ENCODE measurements at places on chromosomes 6 and 20. TPM values are rescaled to one million over a fixed set of nuclear protein-coding genes. Genes with fewer than 3 reads are reported as not detected.

Gene MMP24
- total RNA-seq = 52.3 TPM

Gene NOX3
- total RNA-seq = not detected

GRCh38 chr6:169936355-169936975 is 185.0 kb downstream of the ERMARD start:
- no peak for DNase-seq

DNA sequence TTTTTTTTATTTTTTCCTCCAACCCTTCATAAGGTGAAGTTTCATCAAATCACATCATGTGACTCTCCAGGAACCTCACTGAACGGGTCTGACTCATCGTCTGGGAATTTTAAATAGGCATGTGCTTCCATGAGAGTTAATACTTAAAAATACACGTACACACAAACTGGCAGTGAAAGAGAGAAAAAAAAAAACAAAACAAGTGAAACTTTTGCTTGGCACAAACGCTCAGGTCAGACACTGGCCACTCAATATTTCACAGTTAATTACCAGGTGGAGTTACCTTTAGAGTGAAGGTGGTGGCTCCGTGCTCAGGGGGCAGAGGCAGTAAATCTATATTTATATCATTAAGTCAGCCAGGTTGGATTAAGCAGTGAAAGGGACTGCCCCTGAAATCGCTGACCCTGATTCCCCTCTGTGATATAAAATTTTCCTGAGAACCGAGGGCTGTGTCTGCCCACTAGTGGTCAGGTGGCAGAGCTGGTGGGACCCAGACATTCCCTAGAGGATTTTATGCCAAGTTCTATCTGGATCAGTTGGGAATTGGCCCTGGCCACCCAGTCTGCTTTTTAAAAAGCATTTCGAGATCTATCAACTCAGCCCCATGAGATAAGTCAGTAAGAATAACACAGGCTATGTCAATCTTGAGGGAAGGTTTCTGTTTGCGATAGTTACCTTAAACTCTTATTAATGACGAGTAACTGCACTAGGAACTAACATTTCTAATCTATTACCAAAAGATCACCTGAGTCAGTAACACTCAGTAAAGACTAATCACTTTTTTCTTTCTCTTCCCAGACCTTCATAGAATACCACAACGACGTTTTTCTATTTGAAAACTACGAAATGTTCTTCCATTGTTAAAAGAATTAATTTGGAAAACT is 259.1 kb downstream of the HDGFL1 start:
- DNase-seq = peak; percentile 45

DNA sequence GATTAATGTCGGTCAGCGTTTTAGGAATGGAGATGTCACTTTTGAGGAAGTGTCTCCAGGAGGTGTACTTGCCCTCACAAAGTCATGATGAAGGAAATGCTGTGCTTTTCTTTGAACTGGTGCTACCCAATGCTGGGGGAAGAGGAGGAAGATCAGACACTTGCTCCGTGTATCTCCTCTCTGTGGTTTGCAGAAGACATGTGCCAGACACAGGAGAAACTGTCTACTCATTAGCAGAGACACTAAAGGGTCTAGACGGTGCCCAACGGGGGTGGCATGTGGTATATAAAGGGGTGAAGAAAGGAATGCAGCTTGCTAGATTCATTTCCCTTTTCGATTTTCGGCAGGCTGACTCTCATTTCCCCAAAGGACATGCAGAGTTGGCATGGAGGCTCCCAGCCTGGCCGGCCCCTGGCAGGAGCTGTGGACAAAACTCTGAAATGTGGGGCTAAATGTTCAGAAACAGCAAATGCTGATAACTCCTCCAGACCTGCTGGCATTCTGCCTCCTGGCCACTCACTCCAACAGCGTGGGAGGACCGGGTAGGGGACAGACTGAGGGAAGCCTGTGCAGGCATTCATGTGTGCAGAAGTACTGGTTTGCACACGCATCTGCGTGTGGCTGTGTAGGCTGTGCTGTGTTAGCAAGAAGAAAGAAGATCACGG is 59.6 kb upstream of the QKI start:
- DNase-seq = peak; percentile 18

DNA sequence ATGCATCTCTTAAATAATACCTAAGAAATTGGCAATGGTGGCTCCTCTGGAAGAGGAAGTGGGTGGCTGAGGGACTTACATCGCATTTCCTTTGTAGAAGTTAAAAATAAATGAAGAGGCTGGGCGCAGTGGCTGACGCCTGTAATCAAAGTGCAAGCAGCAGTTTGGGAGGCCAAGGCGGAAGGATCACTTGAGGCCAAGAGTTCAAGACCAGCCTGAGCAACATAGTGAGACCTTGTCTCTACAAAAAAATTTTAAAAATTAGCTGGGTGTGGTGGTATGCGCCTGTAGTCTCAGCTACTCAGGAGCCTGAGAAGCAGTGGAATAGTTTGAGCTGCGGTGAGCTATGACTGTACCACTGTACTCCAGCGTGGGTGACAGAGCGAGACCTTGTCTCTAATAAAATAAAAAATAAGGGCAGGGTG is 12.2 kb upstream of the NCOA3 start:
- no peak for DNase-seq

DNA sequence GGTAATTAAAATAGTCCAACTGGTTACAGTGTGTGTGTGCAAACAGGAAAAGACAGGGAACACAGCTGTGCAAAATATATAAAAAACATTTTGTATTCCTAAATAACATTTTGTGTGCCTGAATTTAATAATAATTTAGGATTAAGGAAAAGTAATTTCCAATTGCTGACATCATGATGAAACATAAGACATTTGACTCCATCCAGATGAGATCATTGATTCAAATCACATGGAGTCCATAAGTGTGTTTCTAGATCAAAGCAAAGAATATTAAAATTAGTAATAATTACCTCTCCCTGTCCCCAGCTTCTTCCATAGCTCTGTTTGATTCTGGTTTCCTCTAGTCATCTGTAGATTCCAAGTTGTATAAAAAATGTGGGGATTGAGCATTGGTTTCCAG is 64.6 kb upstream of the BTN3A2 start:
- no peak for DNase-seq

DNA sequence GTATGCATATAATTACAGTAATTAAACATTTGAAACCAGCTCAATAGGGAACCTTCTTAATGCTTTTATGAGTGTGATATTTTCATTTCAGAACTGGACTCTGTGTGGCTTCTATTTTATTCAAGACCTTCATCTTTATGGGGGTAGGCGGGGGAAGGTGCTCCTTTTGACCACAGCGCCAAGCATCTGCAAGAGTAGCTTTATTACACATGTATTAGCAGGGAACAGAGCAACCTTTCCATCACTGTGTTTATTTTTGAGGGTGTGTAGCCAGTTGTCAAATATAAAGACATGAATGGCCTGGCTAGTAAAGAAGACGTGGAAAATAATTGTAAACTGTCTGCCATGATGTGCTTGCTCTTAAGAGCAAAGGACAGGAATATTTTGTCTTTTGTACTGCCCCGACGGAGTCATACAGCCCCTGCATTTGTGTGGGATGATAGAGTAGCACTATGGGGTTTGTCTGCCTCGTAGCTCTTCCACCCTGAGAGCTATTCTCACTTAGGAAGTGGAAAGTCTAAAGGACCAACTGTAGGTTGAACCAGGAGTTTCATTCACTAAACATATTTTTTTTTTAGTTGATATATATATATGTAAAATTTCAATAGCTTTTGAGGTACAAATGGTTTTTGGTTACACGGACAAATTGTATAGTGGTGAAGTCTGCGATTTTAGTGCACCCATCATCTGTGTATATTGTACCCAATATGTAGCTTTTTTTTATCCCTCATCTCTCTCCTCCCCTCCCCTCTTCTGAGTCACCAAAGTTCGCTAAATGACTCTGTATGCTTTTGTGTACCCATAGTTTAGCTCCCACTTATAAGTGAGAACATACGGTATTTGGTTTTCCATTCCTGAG is 91.2 kb downstream of the CARMIL1 start:
- no peak for DNase-seq

GRCh38 chr6:14059791-14060436 is 57.7 kb upstream of the CD83 start:
- peak; percentile 91 for DNase-seq

GRCh38 chr20:51003753-51004152 is 19.2 kb downstream of the KCNG1 start:
- DNase-seq = no peak

DNA sequence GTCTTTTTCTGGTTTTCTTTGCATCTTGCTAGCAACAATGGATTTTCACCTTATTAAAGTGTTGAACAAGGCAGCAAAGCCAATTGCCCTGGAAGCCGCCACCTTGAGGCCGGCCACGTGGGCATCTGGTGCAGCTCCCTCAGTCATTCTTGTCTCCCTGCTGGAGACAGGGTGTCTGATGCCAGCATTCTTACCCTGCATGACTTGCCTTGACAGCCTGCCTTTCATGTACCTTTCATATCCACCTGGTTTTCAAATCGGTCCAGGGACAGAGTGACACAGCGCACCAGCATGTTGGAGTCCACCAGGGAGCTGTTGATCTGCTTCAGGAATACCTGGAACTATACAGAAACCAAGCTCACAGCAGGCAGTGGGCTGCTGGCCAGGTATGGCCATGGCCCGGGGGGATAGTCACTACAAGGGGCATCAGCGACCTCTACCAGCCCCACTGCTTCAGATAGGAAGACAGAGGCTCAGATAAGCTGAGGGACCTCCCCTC is 49.8 kb downstream of the MYH7B start:
- DNase-seq = no peak

DNA sequence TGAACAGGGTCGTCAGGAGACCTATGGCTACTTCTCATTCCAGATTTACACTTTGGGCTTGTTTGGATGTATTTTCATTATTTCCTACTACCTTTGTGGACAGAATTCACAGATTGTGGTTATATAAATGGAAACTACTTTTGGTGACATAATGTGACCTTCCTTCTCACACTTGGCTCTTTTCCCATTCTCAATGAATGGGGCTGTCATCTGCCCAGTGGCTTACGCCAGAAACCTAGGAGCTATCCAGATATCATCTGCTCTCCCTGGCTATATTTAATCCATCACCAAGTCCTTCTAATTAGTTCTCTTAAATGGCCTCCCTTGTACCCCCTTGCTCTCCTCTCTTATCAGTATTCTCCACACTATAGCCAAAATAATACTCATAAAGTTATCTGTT is 1606.8 kb downstream of the KHDRBS2 start:
- no peak for DNase-seq

DNA sequence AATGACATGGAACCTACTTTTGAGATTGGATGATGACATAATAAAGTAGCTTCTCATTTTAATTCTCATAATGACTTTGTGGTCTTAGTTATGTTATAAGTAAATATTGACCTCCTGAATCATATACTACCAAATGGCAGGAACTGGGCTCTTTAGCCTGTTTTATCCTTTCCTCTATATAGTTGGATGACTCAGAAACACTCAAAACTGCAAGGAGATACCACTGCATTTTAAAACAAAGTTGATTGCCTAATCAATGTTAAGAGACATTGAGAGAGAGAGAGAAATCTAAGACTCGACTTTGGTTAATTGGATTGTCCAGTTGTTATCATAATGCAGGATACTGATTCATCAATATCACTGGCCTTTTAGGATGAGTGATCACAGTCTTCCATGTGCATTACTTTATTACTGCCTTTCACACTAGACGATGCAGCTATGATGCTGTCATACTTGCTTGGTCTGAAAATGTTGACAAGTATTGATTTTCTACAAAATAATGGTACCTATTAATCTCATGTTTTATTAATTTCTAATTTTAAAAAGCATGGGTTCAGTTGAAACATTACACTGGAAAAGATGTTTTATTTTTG is 320.0 kb downstream of the NKAIN2 start:
- DNase-seq = no peak

DNA sequence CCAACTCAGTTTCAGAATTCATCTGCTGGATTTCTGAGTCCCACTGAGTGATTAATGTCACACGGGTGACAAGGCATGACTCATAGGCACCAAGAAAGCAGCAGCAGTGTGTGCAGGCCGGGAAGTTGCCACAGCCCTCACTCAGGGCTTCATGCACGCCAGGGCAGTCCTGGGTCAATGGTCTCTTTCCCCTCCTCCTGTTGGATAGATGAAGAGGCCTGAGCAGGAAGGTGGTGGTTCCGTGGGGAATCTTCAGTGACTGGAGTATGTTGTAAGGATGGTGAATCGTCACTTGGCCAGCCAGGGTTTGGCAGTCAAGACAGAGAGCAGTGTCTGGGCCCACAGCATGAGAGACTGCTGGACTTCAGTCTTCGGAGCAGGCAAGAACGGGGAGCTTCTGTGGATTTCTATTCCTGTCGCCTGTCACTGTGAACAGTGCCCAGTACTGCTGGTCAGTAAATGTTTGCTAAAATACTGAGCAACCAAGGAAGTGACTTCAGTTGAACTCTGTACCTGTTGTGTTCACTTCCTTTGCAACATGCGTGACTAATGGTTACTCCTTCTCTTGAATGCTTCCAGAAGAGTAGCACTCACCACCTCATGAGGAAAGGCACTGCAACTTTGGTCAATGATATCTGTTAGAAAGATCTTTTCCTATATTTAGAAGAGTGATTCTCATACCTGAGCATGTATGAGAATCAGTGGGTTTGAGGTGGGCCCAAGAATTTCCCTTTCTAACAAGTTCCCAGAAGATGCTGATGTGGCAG is 62.0 kb upstream of the CD93 start:
- peak; percentile 76 for DNase-seq

- no peak for DNase-seq
Observed at GRCh38 chr6:11017090-11017489, 27.0 kb downstream of the ELOVL2 start.

DNA sequence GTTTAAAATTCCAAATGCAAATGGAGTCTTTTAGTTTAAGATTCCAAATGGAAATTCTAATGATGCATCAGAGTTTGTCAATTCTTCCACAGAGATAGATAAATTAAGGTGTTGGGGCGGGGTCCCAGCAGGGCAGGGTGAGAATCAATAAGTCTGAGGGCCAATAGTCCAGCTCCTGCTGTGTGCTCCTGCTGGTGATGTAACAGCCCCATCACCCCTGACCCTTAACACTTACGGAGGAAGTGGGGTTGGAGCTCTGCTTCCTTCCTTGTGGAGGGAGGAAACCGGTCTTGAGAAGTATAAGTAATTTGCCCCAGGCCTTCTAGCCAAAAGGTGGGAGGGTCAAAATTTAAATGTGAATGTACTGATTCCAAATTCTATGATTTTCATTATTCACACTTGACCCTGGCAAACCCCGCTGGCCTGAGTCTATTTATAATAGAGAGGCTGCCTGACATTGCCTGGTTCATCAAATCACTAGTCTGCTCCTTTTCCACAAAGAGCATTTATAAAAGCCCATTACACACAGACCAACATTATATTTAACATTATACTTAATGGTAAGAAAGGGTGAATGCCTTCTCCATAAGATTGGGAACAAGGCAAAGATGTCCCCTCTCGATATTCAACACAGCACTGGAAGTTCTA is 17.2 kb downstream of the ZBTB2 start:
- DNase-seq = peak; percentile 48
